T-cell (primary cell): ENCODE measurements at places on chromosomes 7 and 10.

GRCh38 chr7:100867040-100867775 is at the start of gene TRIP6:
Gene TRIP6 (plus strand): TSS chr7:100867387. CDS start chr7:100867498, 111 bp downstream.
- no peak for DNase-seq

DNA sequence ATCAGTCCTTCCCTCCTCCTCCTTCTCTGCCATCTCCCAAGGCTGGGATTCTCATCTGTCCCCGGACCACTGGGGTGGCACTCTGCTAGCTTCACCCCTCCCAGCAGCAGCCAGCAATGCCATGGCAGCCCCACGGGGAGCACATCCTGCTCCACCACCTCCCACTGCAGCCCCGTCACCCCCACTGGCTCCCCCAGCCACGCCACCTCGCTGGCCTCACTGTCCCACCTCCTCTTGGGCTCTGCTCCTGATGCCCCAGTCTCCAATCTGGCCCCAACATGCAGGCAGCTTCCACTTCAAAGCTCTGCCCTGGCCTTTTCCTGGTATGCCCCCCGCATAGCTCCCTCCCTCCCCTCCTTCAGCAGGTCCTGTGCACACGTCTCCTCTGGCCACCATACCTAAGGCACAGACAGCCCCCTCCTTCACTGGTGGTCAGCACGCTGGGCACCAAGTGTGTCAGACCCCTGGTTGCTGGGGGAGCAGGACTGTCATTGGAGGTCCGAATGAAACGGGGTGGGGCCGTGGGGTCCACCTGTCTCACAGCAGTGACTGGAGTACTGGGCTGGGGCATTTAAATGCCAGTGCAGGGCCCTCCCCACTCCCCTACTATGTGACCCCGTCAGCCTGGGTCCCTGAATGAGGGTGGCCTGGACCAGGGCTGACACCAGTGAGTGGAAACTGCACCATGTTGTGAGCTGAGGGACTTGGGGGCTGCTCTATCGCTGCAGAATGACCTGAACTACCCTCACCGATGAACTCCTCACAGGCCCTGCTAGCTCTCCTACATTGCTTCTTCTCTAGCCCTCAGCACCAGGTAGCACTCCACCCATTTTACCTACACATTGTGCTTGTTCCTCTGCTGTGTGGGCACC is 38.7 kb downstream of the RASGEF1A start:
- no peak for DNase-seq

DNA sequence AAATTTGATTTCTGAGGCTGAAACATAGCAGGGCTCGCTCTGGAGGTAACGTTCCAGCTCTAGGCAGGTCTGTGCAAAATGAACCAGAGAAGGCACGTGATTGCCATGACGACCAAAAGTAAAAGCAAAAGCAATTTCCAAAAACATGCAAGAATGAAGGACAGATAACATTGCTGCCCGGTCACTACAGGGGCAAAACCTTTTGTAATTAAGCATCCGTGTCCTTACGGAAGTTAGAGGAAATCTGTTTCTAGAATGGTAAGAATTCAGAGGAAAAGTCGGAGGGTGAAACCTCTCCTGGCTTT is 2.9 kb downstream of the KLF6 start:
- DNase-seq = no peak

DNA sequence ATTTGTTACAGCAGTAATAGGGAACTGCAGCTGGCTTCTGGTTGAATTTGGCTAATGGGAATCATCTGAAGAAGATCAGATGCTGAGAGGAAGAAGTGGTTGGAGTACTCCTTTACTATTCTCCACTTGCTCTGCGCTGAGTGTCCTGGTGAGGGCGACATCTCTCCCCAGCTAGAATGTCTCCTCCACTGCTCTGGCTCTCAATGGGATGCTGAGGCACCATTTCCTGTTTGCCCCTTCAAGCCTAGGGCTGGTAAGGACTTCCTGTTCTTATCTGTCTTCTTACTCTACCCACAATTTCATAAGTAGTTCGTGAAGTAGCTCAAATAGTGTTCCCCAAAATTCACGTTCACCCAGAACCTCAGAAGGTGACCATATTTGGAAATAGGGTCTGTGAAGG is 43.2 kb upstream of the TES start:
- no peak for DNase-seq

GRCh38 chr7:47939425-47940036 is 8.7 kb downstream of the PKD1L1 start:
- no peak for DNase-seq
